T-helper 17 cell (primary cell): ENCODE measurements at places on chromosomes 1 and 21.

- peaks cover 7% of the 10 kb centered on the region for H3K4me1 ChIP-seq
- peak; percentile 37 for DNase-seq
- no peaks in the 10 kb centered on the region for H3K36me3 ChIP-seq
- H3K27me3 ChIP-seq = peaks cover 17% of the 10 kb centered on the region
- H3K27ac ChIP-seq = peak overlapping the region; percentile 91
- H3K4me3 ChIP-seq = peak overlapping the region; percentile 21
Measured at GRCh38 chr1:221439008-221439746, 302.7 kb downstream of the DUSP10 start.

DNA sequence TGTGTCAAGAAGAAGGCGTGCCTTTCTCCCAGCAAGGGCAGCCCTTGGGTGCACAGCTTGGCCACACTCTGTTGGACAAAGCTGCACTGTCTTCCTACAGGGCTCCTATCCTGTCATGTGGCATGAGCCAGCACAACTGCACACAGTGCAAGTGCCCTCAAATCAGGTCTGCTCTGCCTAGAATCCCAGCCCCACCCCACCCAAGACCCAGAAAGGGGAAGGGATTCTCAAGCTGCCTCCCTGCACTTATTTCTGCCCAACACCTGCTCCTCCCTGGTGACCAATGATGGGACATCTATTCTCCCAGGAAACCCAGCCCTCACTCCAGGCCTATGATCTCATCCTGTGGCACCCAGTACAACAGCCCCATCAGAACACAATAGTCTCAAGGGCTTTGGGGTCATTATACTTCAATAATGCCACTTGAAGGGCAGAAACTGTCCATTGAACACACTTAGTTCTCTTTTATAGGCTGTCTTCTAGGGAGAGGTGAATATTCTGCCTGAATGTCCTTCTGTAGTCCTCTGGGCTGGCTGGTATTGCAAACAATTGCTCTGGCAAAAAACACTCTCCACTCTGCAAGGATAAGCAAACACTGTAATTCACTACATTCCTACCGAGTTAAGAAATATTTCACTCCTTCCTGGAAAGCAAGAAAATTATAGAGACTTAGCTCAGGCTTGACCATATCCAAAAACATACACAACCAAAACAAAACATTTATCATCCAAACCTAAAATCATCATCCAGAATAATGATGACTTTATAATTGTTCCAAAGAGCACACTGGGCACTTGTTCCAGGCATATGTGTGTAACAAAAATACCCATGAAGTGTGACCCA is 43.1 kb upstream of the IGSF3 start:
- no peak overlapping the region for H3K27ac ChIP-seq
- H3K4me1 ChIP-seq = peaks cover 8% of the 10 kb centered on the region
- H3K27me3 ChIP-seq = peaks cover 28% of the 10 kb centered on the region
- peaks cover 9% of the 10 kb centered on the region for H3K36me3 ChIP-seq
- H3K4me3 ChIP-seq = no peak overlapping the region

DNA sequence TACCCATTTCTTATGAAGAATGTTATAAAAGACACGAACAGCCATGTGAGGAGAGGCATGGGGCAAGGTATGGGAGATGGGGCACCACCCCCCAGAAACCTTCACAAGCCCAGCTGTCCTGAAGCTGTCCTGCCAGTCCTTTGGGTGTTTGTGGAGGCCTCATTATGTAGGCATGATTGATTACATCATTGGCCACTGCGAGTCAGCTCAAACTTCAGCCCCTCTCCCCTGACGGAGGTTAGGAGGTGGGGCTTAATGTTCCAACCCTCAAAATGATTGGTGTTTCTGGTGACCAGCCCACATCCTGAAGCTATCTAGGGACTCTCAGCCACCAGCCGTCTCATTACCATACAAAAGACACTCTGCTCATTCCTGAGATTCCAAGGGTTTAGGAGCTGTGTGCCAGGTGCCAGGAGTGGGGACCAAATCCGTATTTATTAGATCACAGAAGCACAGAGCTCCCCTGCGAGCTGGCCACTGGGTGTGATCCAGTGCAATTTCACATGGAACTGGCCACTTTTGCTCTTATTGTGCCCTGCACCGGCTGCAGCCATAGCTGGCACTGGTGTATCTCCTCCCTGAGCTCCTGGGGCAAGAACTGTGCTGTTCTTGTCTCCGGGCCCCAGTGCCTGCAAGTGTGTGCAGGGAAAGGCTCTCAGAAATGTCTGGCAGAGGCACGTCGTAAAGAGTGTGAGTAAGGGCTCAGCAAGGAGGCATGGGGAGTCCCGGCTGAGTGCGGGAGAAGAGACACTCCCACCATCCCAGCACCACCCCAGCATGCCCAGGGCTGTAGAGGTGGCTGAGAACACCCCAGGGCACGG is 10.5 kb downstream of the KIAA1614 start:
- H3K4me1 ChIP-seq = peaks cover 2% of the 10 kb centered on the region
- no peak for DNase-seq
- no peak overlapping the region for H3K27ac ChIP-seq
- no peak overlapping the region for H3K4me3 ChIP-seq
- peaks cover 27% of the 10 kb centered on the region for H3K27me3 ChIP-seq
- no peaks in the 10 kb centered on the region for H3K36me3 ChIP-seq

- DNase-seq = no peak
- no peaks in the 10 kb centered on the region for H3K36me3 ChIP-seq
- no peaks in the 10 kb centered on the region for H3K4me1 ChIP-seq
- H3K27ac ChIP-seq = no peak overlapping the region
- H3K27me3 ChIP-seq = peaks cover 15% of the 10 kb centered on the region
- H3K4me3 ChIP-seq = no peak overlapping the region
Measured at GRCh38 chr1:68442822-68443556, 6.8 kb downstream of the RPE65 start.

DNA sequence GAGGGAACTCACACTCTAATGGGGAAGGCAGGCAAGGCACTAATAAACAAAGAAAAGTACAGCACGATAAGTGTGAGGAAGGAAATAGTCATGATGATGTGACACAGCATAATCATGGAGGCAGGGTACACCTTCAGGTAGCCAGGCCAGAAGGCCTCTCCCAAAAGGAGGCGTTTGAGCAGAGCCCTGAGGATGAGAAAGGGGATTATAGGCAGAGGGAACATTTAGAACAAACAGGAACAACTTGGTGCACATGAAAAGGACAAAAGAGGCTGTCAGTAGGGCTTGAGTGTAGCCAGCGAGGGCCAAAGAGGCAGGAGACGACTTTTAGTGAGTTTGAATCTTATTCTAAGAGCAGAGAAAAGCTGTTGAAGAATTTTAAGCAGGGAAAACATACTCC is 33.4 kb upstream of the CRNN start:
- no peaks in the 10 kb centered on the region for H3K36me3 ChIP-seq
- H3K27me3 ChIP-seq = peaks cover 21% of the 10 kb centered on the region
- no peak for DNase-seq
- peaks cover 4% of the 10 kb centered on the region for H3K4me1 ChIP-seq
